ENCODE measurements at places on chromosomes 4 and X. TPM values are rescaled to one million over a fixed set of nuclear protein-coding genes. Genes with fewer than 3 reads are reported as not detected.

Gene SFRP2
- not detected for polyA plus RNA-seq

Gene LPAR4
- polyA plus RNA-seq, result not detected

Gene NUDT10
- 0.17 TPM for polyA plus RNA-seq

Gene ZFP92
- 0.41 TPM for polyA plus RNA-seq

Gene ADAMTS3
- not detected for polyA plus RNA-seq

Gene TLR10
- not detected for polyA plus RNA-seq
